ENCODE measurements at places on chromosomes 3 and 15.
A peak's percentile ranks its signal among the peaks of the same experiment; 100 is the strongest.

- no peak for DNase-seq
Observed at GRCh38 chr3:158102242-158103080, 3.8 kb downstream of the SHOX2 start.

DNA sequence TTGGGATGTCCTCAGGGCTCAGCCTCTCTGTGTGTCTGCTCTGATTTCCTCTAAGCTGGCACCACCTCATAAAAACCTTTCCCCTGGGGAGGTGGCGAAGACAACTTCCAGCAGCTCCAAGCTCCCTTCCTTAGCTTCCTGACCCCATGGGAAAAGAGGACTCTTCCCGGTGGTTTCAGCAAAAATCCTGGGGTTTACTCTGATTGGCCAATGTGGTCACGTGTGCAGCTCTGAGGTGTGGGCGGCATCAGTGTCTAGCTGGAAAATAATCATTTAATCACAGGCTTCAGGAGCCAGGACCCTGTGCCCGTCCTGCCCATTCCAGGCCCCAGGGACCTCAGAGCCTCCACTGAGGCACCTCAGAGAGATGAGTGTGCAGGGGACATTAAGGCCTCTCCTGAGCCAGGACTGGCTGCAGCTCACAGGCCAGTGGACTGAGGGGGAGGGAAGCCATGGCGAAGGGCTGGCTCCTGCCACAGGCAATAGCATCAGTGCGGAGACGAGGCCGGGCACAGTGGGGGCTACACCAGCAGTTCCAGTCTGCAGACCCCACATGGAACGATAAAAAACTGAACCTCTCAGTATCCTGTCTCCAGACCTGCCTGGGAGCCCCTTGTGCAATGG lies 104.1 kb downstream of the TPRA1 start:
- DNase-seq, result no peak

DNA sequence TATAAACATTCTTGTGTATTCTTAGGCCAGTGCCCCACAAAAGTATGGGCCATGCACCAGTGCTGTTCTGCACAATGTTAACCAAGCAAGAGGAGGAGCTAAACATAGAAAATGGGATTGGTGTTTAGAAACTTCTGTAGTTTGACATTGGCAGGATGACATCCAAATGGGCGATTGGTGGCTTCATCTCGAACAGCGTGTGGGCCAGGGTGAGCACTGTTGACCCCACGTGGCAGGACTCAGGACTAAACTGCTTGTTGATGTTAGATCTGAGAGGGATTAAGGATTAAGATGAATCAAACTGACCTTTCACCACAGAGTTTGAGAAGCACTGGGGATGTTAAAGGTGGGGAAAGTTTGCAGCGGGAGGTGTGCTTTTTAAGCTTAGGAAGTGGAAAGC lies 31.9 kb downstream of the ZNF710 start:
- DNase-seq, result no peak

DNA sequence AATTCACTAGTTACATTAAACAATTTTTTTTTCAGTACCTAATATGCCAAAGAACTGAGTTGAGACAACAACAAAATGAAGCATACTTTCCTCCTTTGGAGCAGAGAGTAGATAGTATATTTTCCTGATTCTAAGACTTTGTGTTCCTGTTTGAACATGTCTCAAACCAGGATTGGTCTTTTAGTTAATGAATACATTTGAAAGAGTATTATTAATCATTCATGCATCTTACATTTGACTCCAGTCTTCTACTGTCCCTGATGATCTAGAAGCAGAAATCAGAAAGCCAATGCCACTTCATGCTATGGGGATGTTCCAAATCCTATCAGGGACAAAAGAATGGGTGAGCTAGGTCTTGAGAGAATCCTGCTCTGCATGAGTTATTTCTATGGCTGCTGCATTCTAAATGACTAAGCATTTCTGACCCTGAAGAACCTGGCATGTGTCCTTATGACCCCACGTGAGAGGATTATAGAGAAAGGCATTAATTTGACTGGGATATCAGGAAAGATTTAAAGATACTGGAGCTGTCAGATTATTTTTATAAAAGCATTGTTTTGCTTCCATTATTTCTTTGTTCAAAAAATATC lies 32.9 kb upstream of the MBNL1 start:
- no peak for DNase-seq

DNA sequence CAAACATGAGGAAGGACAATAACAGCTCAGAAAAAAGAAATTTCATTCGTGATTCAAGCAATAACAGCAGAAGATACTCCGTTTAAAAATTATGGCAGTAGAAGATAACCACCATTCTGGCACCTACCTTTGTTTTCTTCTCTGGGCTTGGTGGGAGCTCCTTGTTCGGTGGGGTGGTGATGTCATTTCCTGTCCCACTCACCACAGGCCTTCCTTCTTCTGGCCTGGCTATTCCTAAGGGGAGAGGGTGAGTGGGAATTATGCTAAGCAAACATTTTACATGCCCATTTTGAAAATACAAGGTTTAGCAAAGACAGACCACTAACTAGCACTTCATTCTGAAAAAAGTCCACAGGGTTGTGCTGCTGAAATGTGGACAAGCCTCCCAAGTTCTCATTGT lies 74.4 kb downstream of the DHX30 start:
- DNase-seq, result no peak

DNA sequence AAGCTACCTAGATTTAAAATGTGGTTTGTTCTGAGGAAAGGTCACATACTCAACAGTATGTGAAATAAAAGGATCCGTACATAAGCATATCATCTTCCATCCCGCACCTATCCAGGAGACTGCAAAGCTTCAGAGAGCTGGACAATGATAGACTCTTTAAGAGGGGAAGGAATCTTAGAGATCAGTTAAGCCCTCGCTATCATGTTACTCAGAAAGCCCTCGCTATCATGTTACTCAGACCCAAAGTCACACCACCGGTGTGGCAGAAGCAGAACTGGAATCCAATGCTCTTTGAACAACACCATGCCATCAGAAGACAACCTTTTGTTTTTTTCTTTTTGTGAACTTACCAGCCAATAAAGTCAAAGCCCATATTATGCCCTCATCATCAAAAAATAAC lies 5.8 kb downstream of the ANO10 start:
- DNase-seq, result no peak

- no peak for DNase-seq
Observed at GRCh38 chr3:19455546-19455945, 307.2 kb downstream of the KCNH8 start.

DNA sequence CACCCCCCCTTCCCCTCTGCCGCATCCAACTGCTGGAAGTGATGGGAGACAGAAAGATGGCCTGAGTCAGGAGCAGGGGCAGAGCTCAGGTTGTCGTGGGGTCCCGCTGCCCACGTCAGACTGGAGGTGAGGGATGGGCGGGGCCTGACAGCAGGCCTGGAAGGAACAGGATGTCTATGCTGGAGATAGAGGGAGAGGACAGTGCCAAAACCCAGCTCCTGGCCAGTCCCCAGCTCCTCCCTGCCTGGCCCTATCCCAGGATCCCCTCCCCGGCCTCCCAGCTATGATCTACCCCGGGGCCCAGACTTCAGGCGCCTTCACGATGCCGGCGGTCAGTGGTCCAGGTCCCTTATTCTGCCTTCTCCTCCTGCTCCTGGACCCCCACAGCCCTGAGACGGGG lies at the start of gene LMAN1L:
Gene LMAN1L (plus strand): TSS at position 303 of the 400 bp plus-strand sequence. CDS start 20 bp downstream, at position 323.
- DNase-seq, result no peak

GRCh38 chr15:61133361-61133760 lies 95.7 kb downstream of the RORA start:
- DNase-seq, result no peak

GRCh38 chr3:194685065-194685717 lies 492 bp upstream of the FAM43A start:
- DNase-seq, result no peak

DNA sequence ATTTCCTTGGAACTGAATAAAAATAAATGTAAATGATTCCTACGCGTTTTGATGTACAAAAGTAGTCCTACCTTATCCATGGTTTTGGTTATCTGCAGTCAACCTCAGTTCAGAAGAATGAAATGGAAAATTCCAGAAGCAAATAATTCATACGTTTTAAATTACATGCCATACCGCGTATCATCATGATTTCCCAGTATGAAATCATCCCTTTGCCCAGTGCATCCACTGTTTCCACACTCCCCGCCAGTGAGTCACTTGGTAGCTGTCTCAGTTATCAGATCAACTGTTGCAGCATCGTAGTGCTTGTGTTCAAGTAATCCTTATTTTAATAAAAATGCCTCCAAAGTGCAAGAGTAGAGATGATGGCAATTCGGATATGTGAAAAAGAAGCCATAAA lies 9.1 kb upstream of the MFSD1 start:
- no peak for DNase-seq

- no peak for DNase-seq
Observed at GRCh38 chr3:39705351-39705900, 104.0 kb upstream of the MYRIP start.

DNA sequence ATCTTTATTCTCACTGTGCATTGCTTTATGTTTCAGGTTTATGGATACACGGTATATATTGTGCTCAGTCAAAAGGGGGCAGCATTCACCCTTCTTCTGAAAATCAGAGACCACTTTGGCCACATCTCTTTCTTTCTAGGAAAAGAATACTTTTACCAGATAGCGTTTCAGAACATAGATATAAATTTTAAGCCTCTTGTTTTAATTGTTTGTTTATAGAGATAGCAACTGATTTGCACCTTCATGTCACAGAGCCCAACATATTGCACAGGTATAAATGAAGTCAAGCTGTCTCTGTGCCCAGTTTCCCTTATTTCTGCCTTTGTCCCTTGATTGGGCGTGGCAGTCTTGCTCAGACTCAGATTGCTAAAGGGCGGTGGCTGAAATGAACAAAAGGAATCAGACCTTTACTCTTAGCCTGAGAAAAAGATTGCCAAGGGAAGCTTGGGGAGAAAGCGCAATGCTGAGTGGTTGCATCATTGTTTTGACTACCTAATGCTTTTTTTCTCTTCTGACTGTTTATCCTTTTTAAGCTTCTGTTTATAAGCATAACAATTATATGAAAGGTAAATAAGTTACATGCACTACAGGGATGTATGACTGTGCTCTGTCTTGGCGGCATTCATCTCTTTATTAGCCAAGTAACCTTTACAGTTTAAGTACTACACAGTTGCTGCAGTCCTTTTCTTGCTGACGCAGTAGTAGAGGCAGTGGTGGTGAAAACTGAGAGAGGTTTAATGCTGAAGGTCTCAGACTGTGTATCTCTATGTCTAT lies 70.8 kb upstream of the ZBTB20 start:
- peak; percentile 69 for DNase-seq

GRCh38 chr3:127568586-127568985 lies 21.9 kb downstream of the TPRA1 start:
- DNase-seq, result peak; percentile 29

- DNase-seq, result no peak
Observed at GRCh38 chr15:89781055-89781454, 4.9 kb downstream of the MESP2 start.

DNA sequence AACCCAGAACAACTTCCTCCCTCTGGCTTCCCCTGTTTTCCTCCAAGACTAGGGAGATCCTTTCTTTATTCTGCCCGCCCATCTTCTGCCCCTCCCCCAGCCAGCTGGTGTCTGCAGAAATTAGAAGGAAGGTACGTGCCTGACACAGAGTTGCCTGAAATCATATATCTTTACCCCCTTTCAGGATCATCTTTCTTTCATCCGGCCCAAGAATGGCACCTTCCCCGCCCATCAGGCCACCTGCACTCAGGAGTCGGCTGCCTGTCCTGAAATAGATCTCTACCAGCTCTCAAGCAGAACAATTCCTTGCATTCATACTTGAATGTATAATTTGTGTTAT lies 133.7 kb downstream of the VGLL4 start:
- DNase-seq, result peak; percentile 28

DNA sequence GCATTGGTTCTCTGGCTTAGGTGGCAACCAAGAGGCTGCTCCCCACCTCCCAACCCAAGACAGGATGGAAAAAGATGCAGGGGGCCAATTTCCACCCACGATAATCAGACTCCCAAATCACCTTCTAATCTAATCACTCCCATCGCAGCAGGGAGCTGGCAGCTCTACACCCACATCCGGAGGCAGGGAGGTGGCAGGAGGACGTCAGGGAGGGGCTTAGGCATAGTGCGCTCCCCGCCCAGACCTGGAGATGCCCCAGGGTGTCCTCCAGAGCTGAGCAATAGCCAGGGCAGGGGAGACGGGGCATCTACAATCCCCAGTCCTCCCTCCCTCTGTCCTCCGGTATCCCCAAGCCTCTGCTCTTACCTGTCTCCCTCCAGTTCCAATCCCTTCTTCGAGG lies 70.5 kb upstream of the SEC13 start:
- DNase-seq, result no peak

GRCh38 chr3:175619369-175619768 lies 760.2 kb downstream of the NAALADL2 start:
- no peak for DNase-seq

DNA sequence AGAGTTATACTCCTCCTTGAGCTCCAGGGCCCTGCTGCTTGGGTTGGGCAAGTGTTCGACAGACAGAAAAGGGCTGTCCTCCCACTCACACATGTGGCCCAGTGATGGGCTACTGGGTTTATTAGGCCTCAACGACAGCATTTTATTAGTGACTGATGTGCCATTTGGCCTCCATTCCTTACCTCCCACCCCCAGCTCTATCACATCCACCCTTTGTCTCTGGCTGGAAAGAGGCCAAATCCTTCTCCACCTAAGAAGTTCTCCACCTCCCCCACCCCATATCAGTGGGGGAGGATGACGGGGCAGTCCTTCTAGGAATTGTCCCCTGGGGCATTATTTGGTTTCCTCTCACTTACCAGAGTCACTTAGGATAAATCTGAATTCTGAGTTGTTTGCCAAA lies 57.1 kb upstream of the WNT5A start:
- no peak for DNase-seq

- DNase-seq, result peak; percentile 50
Observed at GRCh38 chr3:128307029-128307633, 153.8 kb downstream of the EEFSEC start.

DNA sequence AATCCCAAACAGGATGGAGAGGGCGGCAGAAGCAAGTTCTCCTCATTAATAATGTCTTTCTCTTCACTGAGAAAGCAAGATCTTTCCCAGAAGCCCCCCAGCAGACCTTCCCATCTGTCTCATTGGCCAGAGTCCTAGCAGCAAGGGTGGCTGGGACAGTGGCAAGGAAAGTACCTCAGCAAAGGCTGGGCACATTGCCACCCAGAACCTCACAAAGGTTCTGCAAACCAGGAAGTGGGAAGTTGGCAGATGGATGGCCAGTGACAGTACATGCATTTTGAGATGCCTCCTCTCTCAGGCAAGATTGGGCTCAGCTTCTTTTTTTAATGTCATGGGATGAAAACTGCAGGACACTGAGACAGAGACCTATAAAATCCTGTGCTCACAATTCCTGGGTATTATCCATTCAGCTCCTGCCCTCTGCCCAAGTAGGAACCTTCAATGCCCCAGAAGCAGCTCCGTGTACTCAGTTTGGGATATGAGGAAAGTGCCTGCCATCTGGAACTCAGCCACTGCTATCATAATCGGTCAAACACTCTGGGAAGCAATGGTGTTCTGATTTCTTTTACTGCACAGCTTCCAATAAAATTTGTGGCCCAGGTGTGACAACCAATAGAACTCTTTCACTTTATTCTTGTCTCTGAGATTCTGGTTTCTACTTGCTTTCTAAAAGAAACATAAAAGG lies 25.5 kb downstream of the DPH3 start:
- DNase-seq, result no peak
